ENCODE measurements at places on chromosomes 13 and 19. TPM values are rescaled to one million over a fixed set of nuclear protein-coding genes. Genes with fewer than 3 reads are reported as not detected.

F2RL3 gene
- total RNA-seq, result not detected

KLK5 gene
- total RNA-seq, result 0.38 TPM

ANGPTL8 gene
- not detected for total RNA-seq

ZNF547 gene
- total RNA-seq, result 2.9 TPM

C13orf46 gene
- total RNA-seq, result 2.2 TPM

PRR20C gene
- not detected for total RNA-seq

HSH2D gene
- total RNA-seq, result not detected

ZIK1 gene
- 7.2 TPM for total RNA-seq

ERVK3-1 gene
- total RNA-seq, result 25.3 TPM

LENG9 gene
- total RNA-seq, result 10.2 TPM

DNA sequence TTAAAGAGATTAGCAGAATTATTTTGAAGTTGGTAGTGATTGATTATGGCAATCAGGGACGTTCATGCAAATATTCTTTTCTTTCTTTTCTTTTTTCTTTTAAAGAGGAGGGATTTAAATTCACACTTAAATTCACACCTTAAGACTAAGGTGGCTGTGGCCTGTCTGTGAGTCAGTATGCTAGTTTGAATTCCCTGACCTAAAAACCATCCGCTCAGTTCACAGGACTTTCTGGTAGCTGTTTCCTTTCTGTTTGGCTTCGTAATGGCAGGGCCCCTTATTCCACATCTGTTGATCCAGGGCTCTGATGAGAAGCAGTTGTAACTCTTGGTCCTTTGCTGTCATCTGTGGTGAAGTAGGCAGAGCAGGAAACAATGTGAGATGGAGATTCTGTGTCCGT, 7.5 kb downstream of the TNFSF11 start:
- no peak for DNase-seq

DNA sequence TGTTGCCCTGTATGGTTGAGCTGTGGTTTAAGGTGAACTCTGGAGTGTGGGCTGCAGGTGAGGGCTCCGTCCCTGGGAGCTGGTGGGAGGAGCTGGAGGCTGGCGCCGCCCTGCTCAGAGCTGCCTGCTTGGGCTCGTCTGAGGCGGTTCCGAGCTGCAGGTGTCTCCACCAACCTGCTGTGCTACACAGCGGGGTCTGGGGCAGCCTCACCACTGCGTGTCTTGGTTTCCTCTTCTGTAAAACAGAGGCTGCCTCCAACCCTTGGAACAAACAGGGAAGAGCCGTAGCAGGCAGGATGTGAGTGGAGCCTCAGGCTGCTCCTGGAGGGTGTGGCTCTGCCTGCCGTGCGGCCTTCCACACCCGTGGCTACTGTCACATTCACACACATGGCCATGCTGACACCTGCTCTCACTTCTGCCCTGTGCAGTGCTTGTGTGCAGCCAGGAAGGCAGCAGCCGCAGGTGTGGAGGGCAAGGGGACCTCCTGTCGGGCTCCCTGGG, 21.4 kb downstream of the NAXD start:
- DNase-seq, result no peak

DNA sequence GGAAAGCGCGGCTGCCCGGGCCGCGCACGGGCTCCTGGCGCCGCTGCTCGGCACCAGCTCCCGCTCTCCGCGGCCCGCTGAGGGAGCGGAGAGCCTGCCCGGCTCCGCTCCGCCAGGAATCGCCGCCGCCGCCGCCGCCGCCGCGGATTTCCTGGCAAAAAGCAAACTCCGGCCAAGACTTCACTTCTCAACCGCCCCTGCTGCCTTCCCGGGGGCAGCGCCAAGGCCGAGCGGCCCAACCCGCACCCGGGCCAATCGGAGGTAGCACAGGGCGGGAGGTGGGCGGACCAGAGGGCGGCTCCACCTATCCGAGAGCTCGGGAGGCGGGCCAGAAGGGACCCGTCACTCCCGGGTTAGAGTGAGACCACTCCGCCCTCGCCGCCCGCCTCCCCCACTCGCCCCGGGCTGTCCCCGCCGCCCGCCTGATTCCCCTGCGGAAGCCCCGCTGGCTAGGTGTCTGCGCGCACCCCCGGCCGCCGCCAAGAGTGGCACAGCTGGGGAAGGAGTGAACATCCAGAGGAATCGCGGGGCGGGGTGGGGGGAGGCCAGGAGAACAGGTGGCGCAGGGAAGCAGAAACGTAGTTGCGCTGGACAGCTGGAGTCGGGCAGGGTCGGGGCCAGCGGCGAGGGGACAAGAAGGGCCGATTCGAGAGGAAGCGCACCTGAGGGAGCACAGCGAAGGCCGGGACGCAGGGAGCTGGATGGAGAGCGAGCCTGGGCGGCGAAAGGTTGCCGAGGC, at the start of gene LNX2:
TSS of gene LNX2 (minus strand) at position 153 of the 739 bp plus-strand sequence. CDS start 38,826 bp downstream, outside the sequence.
- peak; percentile 99 for DNase-seq

GRCh38 chr13:30976025-30976424, 43.6 kb downstream of the TEX26 start:
- no peak for DNase-seq

DNA sequence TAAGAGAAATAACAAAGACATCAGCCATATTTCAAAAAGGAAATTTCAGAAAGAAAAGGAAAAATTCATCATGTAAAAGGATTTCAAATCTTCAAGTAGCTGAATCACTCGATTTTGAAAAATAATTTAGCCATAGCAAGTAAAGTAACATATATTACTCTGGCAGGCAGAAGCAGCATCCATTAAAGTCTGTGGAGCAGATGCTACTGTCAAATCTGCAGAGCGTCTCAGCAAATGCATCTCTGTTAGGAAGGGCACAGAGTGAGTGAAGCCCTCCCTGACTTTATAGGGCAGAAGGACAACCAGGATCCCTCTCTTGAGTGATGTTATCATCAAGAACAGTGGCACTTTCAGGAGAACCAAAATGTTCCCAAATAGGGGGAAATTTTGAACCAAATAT, 445.5 kb downstream of the EFNB2 start:
- no peak for DNase-seq

DNA sequence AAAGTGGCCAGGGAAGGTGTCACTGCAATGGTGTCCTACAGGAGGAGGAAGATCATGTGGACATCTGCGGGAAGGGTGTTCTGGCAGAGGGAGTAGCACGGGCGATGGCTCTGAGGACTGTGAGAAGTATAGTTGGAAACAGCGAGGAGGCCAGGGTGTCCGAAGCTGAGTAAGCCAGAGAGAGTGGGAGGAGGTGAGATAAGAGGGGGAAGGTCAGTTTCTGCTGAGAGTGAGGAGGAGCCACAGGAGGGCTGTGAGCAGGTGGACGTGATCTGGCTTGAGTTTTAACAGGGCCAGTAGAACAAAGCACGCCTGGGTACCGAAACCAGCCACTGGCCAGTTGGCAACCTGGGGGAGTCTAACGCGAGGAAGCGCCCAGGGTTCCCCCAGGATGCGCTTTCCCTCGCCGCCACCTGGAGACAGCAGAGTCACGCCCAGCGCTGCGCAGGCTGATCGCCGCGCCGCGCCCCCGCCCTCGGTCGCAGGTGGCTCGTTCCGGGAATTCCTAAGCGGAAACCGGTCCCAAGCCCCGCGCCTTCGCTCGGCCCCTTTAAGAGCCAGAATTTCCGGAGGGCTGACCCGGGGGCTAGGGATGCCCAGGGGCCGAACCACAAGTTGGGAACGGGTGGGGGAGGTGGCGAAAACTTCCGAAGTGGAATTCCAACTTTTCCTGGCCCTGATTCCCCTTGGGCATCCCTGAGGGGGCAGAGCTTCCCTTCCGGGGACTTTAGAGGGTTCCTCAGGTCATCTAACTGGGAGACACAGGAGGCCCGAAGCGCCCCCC, 1.1 kb upstream of the LSR start:
- no peak for DNase-seq

DNA sequence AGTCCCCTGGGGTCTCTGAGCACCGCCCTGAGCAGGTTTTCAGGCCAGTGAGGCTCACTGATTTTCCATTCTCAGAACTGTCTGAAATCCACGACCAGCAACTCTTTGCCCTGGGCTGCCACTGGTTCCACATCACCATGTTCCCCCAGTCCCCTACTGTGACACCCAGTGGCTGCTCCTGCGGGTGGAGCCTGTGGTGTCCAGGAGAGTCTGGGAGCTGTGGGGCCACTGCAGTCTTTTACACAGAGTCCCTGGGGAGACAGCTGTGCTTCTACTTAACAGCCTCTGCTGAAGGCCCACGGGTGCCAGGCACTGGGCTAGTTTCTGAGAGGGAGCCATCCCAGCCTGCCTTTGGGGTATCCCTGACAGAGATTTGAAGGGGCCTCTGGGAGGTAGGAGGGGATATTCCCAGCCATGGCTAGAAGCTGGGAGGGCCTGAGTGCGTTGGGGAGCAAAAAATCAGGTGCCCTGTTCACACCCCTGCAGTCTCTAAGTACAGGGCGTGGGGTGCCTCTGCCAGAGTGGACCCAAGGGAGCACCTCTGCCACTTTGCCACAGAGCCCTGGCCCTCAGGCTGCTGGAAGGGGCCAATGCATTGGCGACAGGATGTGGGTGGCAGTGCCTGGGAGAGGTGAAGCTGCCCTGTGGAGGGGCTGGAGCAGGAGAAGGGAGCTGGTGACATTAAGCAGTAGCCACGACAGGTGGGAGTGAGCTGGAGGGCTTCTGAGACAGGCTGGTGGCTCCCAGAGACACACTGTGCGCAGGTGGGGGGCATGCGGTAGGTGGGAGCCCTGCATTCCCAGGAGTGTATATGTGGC, 200.2 kb upstream of the ZNF536 start:
- DNase-seq, result peak; percentile 85

- no peak for DNase-seq
Observed at GRCh38 chr13:22189176-22190048, 518.5 kb downstream of the FGF9 start.

DNA sequence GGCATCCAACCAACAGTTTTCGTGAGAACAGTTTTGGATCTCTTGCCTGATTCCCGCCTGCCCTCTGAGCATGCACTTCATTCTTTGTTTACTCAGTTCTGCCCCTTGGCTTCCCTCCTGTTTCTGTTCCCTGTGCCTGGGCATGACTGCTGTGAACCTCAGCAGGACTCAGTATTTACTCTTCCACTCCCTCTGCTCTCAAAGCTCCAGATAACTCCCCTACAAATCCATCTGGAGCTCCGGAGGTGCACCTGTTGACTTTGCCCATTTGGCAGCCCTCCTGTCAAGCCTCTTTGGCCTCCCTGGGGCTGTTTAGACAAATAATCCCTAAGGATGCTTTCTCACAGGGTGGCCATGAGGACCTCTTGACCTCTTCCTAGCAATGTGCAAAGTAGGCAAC, 34.2 kb upstream of the ARGLU1 start:
- DNase-seq, result no peak

- no peak for DNase-seq
Observed at GRCh38 chr13:44523146-44524015, 52.7 kb downstream of the TSC22D1 start.

GRCh38 chr13:20994441-20994821, 67.0 kb downstream of the LATS2 start:
- peak; percentile 49 for DNase-seq

All from chondrocyte (in vitro differentiated cells).